ENCODE measurements at places on chromosomes 3 and 15.

DNA sequence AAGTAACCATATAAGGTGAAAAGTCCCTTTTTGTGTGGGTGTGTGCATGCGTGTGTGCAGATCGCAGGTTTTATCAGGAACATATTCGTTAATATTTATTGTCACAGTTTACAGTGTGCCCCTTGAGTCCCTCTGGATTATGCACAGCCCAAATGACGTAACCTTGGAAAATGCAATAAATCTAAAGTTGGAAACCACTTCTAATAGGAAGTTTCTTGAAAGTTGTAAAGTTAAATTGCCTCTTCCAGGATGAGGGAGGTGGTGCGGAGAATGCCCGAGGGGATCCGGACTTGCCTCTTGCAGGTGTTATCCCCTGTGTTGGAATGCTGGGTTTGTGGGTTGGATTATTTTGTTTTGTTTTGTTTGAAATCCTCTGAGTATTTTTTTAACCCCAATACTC, 143.3 kb downstream of the CMSS1 start:
- DNase-seq, result no peak

DNA sequence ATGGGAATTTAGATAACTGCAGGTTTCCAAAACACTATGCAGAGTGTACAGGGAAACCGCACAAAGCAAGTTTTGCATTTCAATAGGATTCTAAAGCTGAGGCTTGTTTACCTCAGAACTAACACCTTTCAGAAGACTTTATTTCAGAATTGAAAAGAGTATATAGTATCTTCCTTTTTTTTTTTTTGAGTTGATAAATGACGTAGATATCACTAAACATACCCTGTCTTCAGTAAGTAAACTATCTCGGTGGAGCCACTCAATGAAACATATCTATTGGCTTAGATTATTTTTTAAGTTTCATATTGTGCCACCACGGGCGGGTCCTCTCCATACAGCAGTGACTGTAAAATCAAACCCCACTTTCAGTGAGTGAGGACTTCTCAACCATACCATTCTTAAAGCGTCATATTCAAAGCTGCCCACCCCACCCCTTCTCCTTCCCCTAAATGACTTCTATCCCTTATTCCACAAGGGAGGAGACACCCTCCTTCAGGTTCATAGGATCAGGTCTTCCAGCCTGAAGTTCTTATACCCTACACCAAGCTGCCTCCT, 2.0 kb upstream of the TBL1XR1 start:
- no peak for DNase-seq

- no peak for DNase-seq
These were observed 131.8 kb upstream of the MCTP2 start for GRCh38 chr15:94099574-94099960.

DNA sequence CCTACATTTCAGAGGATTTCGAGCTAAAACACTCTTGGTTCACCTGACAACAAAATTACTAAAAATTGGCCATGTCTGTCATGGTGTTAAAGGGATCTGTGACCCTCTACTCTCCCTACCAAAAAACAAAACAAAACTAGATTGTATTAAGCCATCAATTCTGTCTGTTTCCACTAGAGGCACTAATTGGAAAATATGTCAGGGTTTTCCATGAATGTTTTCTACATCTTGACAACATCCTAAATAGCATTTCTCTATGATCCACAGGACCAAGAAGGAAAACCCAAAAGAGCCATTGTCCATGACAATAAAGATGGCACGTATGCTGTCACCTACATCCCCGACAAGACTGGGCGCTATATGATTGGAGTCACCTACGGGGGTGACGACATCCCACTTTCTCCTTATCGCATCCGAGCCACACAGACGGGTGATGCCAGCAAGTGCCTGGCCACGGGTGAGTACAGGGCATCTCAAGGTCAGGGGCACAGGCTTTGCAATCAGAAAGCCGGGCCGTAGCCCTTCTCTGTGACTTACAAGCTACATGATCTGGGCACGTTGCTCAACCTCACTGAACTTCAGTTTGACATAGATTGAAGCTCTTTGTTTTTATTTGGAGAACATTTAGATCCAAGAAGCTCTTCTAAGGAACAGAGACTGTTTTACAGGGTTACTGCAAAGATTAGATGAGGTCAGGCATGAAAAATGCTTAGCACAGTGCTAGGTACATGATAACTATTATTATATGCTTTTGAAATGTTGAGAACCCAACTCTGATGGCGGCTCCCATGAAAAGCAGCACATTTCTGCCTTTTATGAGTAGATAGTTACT, 74.8 kb downstream of the DNASE1L3 start:
- no peak for DNase-seq

GRCh38 chr15:74311734-74312444, 55.6 kb downstream of the CYP11A1 start:
- DNase-seq, result no peak

GRCh38 chr3:187361835-187362234, 6.3 kb upstream of the RTP4 start:
- no peak for DNase-seq

GRCh38 chr3:196603683-196604082, 35.2 kb downstream of the FBXO45 start:
- no peak for DNase-seq

DNA sequence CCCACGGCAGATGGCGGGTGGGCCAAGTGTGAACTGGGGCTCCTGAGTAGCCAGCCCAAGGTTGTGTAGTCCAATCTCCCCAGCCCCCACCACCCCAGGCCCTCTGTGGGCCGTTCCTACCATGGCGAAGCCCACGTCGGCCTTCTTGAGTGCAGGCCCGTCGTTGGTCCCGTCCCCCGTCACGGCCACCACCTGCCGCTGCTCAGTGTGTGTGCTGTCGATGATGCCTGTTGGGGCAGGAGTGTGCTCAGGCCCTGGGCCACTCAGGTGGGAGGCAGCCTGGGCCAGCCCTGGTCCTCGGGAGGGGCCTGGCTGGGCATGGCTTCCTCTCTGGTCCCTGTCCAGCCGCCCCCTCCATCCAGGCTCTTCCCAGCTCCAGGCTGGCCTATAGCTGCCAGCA, 25.0 kb upstream of the SEC13 start:
- DNase-seq, result no peak
